ENCODE measurements at places on chromosomes 2 and 18.

- no peak for DNase-seq
Measured at GRCh38 chr18:13261661-13262357, 43.2 kb downstream of the LDLRAD4 start.

GRCh38 chr2:207601774-207602173, 23.4 kb downstream of the METTL21A start:
- DNase-seq = no peak

DNA sequence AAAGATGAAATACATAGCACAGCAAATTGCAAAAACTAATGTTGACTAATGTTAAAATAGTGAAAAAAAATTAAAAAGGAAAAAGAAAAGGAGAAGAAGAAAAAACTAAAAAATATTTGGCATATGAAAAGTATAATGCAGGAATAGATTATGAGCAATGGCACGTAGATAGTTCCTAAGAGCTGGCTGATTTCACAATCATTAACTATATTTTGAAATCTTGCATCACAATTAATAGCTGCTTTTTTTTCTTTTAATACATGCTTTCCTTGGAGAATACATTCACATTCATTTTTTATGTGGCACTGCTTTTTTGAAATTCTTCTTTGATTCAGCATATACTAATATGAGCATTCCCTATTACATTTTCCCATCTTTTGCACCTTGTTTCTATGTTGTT, 299.8 kb downstream of the DPP10 start:
- no peak for DNase-seq

DNA sequence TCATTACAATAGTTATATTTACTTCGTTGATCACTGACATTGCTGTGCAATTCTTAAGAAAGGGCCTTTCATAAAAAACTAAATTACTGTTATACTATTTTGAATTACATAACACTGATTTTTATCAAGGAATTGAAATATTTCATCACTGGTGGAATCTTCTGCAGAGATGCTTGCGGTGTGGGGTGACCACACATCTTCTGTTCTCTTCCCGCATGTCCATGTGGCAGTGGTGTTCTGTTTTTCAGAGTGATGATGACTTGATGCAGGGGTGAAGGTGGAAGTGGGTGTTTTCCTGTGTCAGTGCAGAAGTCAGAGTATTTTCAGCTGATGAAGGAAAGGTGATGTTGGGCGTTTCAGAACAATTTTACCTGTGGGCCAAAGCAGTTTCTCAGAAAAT, 7.0 kb downstream of the CNDP2 start:
- no peak for DNase-seq

- DNase-seq = no peak
Measured at GRCh38 chr2:46379213-46380037, 82.2 kb downstream of the EPAS1 start.

DNA sequence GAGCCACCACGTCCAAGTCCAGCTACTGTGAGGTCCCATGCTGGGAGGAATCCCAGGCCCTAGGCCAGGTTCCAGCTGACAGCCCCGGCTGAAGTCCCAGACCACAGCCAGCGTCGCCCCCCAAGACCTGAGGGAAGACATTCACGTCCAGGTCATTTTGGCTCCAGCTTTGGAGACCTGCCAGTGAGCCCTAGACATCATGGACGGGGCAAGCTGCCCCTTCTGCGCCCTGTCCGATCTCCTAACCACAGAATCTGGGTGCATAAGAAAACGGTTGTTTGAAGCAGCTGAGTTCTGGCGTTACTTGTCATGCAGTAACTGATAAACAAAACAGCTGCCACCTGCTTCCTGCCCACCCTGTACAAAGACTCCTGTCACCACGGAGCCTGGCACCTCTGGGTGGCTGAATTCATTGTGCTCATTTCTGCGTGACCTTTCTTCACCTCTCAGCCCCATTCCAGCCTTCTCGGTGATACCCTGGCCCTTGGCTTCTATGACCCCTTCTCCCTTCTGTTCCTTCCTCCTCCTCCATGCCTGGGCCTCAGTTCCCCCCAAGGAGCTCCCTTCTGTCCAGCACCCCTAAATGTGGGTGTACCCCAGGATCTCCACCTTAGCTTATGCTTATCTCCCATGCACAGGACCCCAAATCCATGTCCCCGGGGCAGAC, 72.6 kb upstream of the SMAD7 start:
- DNase-seq = no peak

DNA sequence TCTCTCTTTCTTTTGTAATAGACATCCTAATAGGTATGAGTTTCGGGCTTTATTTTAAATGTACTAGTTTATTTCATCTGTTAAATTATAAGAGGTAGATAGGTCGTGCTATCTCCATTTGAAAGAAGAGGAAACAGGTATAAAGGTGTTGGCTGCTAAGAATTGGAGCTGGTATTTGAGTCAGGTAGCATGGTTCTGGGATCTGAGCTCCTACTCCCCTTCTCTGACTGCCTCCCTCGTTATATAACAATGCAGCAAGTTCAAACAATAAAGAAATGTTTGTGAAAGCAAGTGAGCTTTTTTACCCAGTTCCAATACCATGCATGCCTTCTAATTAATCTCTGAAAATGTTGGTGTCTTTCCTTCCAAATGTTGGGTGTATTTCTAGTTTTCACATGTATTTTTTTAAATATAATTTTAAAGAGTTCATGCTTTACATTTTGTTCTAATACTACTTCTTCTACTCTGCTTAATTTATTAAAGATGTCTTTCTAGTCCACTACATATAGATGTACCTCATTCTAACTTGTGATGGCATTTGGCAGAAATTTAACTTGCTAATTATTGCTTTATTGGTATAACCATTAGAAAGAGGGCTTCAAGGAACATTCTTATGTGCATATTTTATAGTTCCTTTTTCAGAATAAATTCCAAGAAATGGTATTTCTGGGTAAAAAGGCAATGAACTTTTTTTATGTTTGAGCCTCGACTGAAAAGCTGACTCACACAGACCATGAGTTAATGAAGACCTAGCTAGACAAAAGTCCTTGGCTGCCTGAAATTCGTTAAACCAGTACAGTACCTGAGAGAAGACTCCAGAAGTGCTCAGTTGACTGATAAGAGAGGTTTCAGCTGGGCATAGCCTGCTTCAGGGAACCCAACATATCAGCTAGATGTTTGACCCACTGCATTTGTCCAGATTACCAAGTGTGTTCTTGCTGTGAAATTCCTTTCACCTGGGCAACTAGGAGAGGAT, 133.5 kb downstream of the CERS6 start:
- DNase-seq = no peak

DNA sequence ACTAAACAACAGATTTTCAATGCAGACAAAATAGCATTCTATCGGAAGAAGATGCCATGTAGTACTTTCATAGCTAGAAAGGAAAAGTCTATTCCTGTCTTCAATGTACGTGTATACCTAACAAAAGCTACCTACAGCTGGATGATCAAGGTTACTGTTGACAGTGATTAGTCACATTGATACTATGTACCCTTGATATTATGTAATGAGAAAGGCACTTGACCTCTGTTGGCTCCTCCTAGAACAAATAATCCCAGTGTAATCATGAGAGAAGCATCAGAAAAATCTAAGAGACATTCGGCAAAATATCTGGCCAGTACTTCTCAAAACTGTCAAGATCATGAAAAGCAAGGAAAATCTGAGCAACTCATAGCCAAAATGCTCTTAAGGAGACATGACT, 44.4 kb upstream of the LRRTM4 start:
- no peak for DNase-seq

GRCh38 chr2:65724752-65725151, 292.4 kb upstream of the SPRED2 start:
- no peak for DNase-seq

- no peak for DNase-seq
Measured at GRCh38 chr2:20179755-20180594, 45.0 kb downstream of the SDC1 start.

DNA sequence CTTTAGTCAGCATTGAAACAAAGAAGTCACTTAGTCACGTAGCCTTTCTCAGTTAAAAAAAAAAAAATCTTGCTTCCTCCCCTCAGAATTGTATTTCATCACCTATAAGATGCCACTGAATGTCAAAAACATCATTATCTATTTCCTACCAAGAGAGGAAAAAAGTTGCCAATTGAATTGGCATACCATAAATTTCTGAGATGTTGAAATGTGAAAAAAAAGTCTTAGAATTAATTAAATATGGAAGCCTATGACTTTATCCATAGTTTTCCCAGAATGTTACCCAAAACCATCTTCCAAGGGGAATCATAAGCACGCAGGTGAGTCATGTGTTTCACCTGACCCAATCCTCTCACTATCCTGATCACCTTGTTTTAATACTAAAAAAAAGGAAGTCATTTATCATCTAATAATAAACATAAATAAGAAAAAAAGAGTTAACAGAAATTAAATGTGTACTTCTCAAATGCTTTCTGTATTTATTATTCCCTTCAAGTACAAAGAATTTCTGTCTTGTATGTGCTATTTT, 205.7 kb downstream of the TCF4 start:
- DNase-seq = no peak

GRCh38 chr18:37567061-37567993, 1.7 kb upstream of the CELF4 start:
- DNase-seq = peak; percentile 27

GRCh38 chr2:21057097-21057496, 13.2 kb upstream of the APOB start:
- no peak for DNase-seq

DNA sequence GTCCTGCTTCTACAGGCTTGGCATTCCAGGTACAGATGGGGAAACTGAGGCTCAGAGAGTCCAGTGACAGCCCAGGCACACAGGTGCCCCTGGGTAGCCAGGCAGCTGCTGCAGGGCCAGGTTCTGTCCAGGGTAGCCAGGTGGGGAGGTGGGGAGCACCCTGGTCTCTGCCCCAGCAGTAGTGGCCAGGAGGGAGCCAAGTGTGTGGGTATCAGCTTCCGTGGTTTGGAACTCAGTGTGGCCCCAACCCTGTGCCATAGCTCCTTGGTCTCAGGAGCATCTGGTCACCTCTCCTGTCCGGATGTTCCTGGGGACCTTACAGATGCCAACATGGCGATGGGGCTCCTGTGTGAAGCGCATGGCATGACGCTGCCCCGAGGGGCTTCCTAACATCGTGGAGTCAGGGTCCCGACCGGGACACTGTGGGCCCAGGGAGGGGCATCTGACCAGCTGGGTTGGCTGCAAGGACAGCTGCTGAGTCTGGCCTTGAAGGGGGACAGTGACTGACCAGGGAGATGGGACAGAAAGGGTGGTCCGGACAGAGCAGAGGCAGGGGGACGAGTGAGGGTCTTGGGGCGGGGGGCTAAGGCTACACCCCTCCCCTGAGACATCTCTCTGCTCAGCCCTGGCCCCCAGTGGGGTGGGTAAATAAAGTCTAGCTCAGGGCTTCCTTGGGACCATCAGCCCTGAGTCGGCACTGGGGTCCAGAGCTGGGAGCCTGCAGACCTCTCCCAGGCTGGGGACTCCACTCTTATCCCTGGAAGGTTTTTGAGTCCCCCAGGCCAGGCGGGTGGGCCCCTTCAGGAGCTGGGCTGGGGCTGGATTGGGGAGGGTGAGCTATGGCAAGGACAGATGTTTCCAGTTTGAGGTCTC, 76.0 kb upstream of the SMAD7 start:
- DNase-seq = no peak

DNA sequence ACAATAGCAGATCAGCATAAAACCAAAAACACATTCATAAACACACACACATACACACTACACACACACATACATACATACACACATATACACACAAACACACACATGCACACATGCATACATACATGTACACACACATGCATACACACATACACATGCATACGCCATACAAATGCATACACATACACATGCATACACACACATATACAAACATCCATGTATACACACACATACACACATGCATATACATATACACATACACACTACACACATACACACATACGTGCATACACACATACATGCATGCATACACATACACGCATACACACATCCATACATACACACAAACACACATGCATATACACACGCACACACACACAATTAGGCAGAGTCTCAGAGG, 490.1 kb downstream of the TNS1 start:
- no peak for DNase-seq

DNA sequence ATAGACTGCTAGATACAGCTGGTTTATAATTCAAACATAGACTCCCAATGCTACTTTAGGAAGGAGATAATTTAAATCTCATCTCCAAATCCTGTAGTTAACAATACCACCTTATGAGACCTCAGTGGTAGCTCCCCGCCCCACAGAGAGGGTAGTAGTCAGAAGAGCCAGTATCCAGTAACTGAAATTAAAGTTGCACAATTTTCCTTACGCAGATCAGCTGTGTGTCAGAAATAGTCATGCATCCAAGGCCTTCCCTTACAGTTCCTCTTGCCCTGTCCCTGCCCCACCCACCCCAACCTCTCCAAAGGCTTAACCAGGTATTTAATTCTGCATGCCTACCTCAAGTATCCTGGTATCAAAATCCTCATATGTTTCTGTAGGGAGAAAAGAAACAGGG, 15.5 kb downstream of the MRPS5 start:
- no peak for DNase-seq

DNA sequence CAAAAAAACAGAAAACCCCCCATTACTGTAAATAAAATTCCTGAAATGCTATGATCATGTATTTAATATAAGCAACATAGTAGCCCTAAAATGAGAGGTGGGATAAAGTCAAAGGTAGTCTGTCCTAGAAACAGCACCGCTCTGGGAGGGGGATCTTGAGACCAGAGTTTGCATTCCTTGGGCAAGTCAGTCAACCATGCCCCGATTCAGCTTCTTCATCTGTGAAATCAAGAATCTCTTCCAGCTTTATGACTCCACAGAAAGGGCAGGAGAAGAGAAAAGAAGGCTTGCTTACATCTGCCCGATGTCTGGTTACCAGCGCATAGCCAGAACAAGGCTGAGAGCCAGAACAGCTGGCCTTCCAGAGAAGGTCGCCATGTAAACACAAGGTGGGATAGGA, 2.1 kb upstream of the FBLN7 start:
- no peak for DNase-seq

DNA sequence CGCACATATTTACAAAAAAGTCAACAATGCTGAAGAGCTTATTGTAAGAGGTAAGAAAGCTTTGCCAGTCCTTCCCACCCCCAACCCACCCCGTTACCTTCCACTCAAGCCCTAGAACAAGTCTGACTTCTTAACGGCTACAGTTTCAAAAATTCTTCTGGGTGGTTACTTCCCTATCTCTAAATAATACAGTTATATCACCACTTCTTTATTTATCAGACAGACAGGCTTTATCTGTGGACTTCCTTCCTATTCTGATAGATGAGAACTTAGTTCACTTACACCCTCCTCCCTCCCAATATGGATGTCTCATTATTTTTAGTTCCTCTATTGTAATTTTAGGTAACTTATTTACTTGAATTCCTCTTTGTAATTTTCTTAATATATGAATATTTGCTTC, 26.7 kb upstream of the ACTR3 start:
- no peak for DNase-seq

DNA sequence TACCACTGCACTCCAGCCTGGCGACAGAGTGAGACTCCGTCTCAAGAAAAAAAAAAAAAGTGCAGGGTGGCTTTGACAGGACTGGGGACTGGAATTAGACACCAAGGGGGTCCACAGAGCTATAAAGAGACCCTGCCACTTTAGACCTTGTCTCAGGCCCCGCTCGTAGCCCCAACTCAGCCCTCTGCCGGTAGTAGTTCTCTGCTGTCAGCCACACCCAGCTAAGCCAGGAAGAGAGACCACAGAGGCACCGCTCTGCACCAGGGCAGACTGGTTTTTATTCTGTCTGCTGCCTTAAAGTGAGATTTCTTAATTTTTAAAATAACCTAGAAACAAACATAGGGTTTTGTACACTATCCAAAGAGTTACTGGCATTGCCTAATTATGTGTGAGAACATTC, 66.0 kb downstream of the STEAP3 start:
- no peak for DNase-seq

- DNase-seq = no peak
Measured at GRCh38 chr2:141362311-141362710, 768.5 kb downstream of the LRP1B start.

- no peak for DNase-seq
Measured at GRCh38 chr2:158242280-158242679, 140.6 kb downstream of the UPP2 start.

Measured in GM03348 (cell line).